ENCODE measurements at places on chromosomes 12 and 14.

GRCh38 chr14:44962334-44963043 is 499 bp downstream of the TOGARAM1 start:
- DNase-seq = peak; percentile 27

DNA sequence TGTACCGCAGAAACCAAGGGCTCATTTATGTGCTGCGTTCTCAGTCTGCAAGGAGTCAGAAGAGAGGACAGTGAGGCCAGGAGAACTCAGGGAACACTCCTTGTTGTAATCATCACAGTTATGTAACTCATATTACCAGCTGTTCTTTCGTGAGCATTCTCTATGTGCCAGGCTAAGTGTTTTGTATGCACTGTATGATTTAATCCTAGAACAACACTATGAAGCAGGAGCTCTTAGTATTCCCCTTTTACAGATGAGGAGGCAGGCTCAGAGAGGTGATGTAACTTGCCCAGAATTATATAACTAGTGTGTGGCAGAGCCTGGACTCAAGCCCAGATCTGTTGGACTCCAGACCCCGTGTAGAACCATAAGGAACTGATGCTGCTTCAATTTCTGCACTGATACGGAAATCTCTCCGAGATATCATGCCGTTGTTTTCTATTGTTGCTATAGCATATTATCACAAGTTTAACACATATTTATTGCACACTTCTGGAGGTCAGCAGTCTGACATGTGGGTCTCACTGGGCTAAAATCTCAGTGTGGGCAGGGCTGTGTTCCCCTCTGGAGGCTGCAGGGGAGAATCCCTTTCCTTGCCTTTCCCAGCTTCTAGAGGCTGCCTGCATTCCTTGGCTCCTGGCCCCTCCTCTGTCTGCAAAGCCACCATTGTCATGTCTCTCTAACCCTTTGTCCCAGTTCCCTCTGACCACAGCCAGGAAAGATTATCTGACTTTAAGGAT is 16.3 kb upstream of the CD9 start:
- peak; percentile 68 for DNase-seq

- DNase-seq = no peak
Measured at GRCh38 chr12:57229046-57229633, 371 bp upstream of the SHMT2 start.

GRCh38 chr14:80233470-80234089 is 22.3 kb upstream of the DIO2 start:
- DNase-seq = no peak

DNA sequence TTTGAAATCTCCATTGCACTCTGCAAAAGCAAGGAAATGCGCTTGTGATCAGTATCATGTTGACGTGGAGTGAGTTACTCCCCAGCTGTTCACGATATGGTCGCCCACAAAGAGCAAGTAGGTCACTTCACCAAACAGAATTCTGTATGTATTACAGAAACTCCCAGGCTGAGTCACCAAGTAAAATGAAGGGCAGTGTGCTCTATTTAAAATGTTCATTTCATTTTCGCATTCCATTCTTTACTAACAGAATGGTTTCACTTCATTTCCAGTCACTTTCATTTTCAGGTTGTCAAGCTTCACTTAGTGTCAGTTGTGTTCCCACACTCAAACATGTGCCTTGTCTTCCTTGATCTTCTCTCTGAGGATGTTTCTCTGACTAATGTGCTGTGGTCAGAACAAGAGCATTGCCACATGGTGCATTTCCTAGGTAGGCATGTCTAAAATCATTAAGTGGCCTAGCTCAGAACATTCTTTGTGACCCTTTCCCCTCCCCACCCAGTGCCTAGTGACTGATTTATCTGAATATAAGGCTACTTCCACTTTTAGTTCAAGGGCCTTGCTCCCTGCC is 391.2 kb downstream of the RAD51B start:
- peak; percentile 70 for DNase-seq

DNA sequence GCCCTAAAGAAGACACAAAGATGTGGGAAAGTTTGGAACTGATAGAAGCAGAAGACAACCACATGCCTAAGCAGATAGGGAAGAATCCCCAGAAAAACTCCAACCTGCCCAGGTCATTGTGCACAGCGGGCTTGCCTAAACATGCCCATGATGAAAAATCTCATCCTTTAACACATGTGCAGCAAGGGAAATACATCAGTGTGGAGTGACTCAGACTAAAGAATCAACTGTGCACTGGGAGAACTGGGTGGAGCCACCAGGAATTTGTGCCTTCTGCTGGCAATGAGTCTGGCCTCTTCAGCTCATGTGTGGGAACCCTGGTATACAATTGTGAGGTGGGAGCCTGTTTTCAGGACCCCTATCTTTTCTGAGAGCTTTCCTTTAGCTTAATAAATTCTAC is 398.5 kb downstream of the FSCB start:
- DNase-seq = no peak

DNA sequence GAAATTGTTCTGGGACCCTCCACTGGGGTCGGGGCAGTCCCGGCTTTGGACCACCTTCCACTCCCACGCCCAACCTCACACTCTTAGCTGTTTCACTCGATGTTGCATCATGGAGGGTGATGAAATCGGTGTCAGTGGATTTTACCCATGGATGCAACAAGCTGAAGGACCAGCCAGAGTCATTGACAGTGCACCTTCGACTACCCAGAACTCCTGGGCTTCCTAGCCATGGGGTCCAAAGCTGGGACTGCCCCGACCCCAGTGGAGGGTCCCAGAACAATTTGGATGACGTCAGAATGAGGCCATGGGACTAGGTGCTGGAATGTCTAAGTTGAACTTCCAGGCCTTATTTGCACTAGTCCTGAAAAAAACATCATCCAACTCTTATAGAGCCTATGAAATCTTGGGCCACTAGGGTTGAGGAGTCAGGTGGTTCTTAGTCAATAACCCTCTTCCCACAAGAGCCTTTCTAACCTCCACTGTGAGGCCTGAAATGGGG is 882 bp upstream of the IL23A start:
- DNase-seq = no peak

DNA sequence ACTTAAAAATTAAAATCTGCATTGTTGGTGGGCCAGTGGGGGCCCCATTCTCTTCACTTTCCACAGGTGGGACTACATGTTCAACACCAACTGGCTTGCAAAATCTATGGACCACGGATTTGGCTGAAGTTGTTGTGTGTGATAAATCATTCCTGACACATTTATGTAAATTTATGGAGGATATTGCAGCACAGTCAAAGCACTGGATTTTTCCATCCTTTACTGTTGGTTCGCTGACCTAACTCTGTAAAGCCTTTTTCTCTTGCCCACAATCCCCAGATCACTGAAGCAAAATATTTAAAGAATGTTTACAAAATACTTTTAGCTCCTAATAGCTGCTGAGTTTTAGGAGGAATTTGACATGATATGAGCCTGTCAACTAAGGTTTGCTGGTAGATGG is 219.7 kb upstream of the PRICKLE1 start:
- DNase-seq = no peak

DNA sequence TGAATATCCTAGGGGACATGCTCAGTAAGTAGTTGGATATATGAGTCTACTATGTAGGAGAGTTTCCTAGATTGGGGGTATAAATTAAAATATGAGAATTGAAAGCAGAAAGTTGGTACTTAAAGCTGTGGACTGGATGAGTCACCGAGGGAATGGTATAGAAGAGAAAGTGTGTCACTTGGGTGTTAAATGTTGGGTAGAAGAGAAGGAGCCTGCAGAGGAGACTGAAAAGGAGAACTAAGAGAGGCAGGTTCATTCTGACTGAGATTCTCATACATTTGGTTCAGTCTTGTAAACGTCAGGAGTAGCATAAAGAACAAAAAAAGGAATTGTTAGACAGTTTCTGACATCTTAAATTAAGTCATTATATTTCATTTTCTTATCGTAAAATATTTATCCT is 19.9 kb downstream of the LRRC9 start:
- no peak for DNase-seq

GRCh38 chr14:98203421-98203820 is 1068.6 kb downstream of the BCL11B start:
- DNase-seq = no peak

- DNase-seq = no peak
Measured at GRCh38 chr14:58736606-58737005, 98.8 kb downstream of the DACT1 start.

- no peak for DNase-seq
Measured at GRCh38 chr14:80567905-80568536, 356.7 kb upstream of the DIO2 start.

GRCh38 chr12:59414051-59414450 is 181.8 kb upstream of the SLC16A7 start:
- DNase-seq = no peak

DNA sequence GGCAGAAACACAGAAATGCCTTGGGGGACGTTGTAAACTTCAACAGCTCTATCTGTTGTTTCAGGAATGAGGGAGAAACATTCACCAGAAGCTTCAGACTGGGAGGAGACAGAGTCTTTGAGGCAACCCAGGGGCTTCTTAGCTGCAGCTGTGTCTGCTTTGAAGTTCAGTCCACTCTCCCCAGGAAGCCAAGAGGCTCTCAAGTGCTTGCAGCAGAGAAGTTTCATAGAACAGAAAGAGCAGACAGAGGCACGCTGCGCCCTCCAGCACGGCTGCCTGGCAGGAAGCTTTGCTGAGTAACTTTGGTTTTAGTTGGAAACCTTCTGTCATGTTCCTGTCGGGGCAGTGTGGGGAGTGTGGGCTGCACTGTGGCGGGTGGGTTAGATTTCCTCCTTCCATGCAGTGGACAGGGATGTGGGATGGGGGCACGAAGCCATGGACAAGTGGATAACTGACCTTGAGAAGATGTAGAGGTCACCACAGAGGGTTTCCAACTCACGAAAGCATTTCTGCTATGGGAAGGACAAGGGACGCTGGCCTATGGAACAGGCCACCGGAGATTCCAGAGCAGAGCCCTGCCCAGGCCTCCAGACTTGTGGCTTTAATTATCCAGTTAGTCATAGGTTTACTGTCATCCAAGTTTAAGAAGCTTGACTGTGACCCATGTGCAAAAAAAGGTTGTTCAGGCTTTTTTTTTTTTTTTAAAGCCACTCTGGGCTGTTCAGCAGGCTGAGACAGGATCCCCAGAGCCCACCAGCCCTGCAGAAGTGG is 107.7 kb downstream of the ARF6 start:
- DNase-seq = peak; percentile 83

DNA sequence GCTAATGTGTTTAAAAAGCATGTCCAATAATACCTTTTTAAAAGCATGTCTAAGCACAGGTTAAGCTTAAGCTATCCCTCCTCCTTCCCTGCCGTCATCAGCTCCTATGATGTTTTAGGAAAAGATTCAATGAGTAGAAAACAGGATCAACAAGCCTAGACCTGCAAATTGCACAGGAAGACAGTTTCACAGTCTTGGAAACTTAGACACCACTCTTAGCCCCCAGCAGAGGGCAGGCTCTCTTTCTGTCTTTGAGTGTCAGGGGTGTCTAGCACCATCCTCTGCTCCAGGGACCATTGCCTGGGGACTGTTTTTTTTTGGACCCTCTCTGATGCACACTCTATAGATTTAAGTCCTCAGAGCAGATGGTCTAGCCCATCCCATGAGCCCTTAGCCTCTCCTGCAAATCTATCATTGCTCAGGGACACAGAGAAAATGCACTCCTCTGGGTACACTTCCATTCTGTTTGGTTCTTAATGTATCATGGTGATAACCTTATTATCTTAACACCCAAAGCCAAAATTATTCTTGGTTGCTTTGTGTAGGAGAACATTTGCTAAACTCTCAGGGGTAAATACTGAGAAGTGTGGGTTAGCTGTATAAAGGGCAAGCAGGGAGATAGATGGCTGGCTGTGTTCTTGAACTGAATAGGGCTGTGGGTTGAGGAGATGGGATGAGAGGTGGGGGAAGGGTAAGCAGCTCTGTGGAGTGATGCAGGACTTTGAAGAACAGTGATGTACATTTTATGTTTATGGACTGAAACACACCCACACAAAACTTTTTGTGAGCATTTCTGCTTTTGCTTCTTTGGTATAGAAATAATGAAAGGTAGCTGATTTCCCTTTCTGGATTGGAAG is 259.9 kb upstream of the DDHD1 start:
- DNase-seq = no peak

GRCh38 chr12:32444895-32445294 is 45.5 kb downstream of the FGD4 start:
- no peak for DNase-seq

DNA sequence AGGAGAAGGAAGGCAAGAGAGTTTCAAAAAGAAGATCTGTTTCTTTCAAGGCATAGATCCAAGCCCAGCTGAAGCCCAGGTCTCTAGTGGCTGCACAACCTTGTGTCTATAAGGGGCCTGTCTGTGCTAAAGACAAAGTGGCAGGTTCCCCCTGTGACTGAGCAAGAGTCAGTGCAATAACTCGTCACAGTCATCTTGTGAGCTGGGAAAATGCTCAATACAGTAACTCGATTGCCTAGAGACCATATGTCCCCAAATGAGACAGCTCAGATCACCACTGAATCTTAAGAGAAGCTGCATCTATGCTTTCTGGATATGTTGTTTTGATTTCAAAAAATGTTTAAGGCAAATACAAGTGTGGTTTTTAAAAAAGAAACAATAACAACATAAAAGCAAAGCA is 24.2 kb downstream of the ST8SIA1 start:
- no peak for DNase-seq

DNA sequence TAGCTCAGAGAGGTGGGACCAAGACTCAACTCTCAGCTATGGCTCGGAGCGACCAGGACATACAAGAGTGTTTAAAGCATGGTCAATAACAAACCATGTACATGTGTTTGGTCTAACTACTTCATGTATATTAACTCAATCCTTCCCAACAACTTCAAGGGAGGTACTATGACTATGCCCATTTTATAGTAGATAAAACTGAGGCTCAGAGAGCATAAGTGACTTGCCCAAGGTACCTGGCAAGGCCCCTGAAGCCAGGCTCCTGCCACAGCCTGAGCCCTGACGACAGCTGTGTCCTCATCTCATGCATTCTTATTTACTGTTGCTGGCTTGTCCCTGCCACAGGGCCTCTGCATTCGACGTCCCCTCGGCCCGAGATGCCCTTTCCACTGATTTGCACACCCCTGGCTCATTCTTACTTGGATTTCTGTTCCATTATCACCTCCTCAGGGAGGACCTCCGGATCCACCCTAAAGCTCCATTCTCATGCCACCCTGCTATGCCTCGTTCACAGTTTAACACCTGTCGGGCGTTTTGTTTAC is 2.6 kb downstream of the TESC start:
- DNase-seq = no peak

DNA sequence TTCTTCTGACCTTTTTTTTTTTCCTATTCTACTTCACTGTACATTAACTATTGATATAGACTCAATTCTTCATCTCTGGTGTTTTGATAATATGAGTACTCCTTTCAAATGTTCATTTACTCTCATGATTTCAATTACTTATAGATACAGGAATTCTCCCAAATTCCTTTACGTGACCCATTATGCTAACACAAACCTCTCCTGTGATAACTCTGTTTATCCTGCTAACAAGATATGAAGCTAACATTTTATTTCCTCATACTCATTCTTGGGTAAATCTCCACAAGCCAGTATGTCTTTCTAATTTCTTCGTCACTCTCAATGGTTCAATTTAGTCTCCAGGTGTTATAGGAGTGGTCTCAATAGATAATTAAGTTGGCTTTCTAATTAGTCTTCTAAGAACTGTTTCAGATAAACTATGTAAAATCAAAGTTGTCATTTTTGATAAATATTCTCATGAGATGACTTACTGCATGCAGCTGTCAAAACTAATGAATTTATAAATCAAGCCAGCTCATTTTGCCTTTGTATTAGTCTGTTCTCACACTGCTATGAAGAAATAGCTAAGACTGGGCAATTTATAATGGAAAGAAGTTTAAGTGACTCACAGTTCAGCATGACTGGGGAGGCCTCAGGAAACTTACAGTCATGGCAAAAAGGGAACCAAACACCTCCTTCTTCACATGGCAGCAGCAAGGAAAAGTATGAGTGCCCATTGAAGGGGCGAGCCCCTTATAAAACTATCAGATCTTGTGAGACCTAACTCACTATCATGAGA is 130.6 kb upstream of the MYF6 start:
- no peak for DNase-seq
